ENCODE measurements at places on chromosomes 7 and 10.

- ATAC-seq, result peak; percentile 36
These were observed at the start of gene CDH23 for GRCh38 chr10:71396711-71397295. TSS of gene CDH23 (plus strand) at chr10:71396920. CDS start at chr10:71439832, 42,912 bp downstream.

DNA sequence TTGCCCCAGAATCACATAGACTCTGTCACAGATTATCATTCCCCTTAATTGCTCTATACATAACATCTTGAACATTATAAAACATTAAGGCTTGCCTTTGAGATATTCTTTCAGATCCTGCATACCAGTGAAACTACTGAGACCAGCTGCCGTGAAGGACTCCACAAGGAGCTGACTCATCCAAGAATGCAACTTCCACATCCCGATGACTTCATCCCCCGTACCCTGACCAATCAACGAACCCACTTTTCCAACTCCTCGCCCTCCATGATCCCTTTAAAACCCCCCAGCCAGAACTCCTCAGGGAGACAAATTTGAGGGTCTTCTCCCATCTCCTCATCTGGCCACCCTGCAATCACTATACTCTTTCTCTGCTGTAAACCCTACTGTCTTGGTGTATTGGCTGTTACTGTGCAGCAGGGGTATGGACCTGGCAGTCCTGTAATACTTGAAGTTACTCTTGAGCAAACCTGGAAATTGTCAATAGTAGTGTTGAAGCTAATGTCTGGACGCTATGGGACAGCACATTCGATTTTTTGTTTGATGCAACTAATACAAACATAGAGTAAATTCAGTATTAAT is 49.8 kb downstream of the HTR5A start:
- no peak for ATAC-seq

- ATAC-seq, result no peak
These were observed 903 bp downstream of the ZNF655 start for GRCh38 chr7:99559175-99559915.

DNA sequence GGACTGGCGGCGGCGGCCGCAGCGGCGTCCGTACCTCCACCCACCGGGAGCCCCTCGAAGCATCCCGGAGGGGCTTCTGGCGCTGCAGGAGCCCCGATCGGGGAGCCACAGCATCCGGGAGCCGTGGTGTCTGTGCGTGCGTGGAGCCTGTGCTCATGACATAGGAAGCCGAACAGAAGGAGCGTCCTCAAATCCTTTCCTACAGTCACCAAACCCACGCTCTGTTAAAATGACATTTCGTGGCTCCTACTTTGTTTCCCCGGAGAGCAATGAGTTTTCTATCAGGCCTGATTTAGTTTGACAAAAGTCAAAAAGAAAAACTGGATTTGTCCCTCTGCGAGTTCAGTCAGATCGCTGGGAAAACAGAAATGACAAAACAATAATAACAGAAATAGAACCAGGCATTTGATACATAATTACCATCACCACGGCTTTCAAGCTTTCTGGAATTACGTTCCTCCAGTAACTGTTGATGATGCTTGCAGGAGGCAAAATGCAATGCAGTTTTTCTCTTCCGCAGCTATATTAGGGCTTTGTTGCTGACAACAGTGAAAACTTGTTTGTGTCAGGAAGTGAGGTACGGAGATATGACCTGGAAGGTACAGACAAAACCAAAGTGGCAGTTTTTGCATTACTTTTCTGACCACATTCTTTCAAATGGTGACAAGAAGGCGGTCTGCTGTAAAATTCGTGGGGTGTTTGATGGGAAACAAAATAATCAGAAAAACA is 219.3 kb upstream of the MKLN1 start:
- ATAC-seq, result peak; percentile 40

DNA sequence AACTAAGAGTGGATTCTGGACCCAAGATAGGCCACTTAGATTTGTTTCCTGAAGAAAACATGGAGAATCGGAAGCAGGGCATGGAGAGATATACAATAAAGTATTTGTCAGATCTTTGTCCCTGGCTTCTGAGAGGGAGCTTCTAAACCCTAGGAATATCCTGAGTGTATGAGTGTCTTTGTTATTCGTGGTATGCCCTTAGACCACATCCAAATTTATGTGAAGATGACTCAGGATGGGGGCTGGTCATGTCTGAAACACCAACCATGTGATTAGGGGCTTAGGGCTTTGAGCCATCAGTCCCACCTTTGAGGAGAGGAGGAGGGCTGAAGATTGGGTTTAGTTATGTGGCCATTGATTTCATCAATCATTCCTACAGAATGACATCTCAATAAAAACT is 69.7 kb upstream of the PLPP4 start:
- no peak for ATAC-seq

- no peak for ATAC-seq
These were observed 177.9 kb upstream of the BET1 start for GRCh38 chr7:94182066-94182465.

DNA sequence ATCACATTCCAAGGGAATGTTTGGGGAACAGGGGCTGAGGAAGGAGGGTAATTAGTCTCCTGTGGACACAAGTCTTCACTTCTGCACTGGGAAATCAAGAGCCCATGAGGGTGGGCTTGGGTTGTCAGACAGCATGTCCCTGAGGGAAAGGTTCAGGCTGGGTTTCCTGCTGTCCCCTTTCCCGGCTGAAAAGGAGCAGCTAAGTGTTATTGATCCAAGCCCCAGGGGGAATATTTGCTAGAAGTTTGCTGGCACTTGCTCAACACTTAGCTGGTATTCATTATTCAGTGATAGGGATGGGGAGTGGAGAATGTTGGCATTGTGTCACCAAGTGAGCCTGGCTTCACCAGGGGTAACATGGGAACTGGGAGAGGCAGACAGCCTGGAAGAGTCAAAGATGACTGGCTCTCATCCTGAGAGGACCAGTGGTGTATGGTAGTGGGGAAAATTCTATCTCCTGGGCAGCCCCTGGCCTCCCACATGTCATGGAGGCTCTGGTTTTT is 344.4 kb upstream of the PODXL start:
- ATAC-seq, result no peak

DNA sequence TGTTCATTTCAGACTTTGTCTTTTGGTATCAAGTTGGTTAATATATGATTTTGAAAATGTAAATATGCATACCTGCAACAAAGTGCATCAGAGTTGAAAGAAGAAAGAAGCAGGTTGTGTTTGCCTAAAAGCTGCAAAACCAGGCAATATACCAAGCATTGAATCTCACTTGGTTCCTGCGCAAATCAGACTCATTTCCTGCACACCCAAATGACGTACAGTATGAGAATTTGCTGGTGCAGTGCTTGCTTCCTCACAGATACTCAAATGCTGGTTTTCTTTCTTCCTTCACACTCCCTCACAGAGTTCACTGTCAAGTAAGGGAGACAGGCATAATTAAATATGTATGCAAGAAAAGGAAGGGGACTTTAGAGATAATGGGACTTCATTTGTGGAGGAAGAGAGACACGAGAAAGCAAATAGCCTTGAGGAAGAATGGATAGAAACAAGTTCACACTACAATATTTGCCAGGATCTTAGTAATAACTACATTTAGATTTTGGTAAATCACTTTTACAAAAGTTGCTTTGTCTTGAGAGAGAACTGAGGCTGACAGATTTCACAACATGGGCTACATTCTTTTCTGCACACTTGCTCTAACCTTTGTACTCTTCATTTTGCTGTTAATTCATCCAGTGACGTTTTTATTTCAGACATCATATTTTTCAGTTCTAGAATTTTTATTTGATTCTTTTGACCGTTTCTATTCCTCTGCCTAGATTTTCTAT is 56.9 kb upstream of the AOAH start:
- ATAC-seq, result peak; percentile 54

DNA sequence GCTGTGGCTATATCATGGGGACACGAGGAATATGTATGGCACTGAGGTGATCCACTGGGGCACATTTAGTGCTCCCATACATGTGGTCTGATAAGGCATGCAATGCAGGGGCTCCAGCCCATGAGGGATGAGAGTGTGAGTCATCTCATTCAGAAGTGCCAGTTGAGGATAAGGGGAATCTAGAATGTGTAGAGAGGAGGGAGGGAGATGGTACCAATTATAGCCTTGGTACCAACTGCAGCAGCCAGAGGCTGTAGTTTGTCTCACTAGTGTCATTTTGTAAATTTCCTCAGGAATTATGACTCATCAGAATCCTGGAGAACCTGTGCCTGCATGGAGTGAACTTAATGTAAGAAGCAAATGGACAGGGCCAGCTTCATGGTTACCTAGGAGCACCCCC is 46.2 kb downstream of the LAMB4 start:
- no peak for ATAC-seq

DNA sequence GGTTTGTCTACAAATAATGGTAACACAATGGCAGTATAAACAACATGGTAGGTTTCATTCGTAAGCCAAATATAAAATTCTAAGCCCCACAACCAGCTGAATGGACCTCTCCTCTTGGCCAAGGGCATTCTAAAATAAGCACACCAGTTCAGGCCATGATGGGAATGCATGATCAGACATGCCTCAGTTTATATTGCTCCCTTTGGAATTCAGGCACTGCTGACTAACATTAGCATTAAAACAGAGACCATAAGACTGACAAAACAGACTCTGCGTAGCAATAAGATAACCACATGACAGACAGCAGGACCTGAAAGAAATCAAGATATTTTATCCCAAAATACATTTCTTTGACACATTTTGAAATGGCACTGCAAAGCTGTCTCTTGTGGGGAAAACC is 125.8 kb downstream of the FAM107B start:
- ATAC-seq, result no peak

- no peak for ATAC-seq
These were observed 54.6 kb upstream of the ABCB4 start for GRCh38 chr7:87530126-87530525.

DNA sequence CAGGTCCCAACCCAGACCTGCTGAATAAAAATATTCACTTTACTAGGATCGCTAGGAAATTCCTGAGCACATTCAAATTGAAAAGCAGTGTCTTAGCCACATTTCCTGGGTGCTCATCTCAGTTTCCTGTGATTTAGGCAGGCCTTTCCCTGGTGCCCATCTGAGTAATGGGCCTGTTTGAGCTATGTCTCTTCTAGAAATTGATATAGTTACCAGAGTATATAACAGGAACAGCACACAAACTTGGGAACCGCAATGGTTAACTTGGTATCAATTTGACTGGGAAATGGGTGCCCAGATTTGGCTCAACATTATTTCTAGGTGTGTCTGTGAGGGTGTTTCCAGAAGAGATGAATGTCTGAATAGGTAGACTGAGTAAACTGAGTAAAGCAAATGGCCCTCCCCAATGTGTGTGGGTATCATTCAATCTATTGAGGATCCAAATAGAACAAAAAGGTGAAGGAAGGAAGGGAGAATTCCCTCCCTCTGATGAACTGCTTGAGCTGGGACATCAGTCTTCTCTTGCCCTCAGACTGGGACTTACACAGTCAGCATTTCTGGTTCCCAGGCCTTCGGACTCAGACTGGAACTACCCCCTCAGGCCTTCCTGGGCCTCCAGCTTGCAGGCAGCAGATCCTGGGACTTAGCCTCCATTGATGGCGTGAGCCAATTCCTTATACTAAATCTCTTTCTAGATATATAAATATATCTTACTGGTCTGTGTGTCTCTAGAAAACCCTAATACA is 99.1 kb downstream of the CCDC71L start:
- peak; percentile 91 for ATAC-seq

DNA sequence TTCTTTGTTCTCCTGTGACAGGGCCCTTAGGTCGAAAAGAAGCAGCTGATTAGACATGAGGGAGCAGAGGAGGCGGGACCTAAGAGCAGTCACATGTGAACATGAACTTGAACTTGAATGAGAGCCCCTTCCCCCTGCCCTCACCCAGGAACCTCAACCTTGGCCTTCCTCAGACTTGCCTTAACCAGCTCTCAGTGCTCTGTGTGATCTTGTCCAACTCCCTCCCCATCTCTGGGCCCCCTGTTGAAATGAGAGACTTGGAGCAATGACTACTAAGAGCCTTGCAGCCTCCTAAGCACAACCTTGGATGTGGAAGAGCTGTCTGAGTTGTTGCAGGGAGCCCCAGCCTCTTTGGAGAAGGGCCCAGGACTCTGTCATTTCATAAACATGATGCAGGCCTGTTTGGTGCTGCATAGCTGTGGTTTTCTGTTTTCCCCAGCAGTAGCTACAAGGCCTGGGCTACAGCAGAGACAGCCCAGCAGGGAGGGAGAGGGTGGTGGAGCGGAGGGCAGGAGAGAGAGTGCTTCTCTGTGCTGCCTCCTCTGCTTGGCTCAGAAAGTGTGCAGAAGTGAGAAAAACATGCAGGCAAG is 123.9 kb upstream of the ZMIZ1 start:
- ATAC-seq, result no peak

DNA sequence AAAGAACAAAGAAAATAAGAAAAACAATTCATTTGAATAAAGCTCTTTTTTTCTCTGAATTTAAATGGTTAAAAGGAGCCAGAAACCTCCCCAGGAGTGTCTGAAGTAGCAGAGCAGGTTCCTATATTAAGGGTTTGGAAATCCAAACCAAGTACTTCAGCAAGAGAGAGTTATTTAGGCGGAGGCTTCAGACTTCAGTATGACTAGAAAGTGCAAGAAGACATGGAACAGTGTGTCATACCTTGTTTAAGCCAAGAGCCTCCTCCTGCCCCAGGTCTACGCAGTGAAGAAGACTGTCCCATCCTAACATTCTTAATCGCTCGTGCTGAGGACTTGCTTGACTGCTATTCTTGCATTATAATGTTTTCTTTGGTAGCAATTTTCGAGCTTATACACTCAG is 51.3 kb downstream of the ODAD2 start:
- ATAC-seq, result no peak

DNA sequence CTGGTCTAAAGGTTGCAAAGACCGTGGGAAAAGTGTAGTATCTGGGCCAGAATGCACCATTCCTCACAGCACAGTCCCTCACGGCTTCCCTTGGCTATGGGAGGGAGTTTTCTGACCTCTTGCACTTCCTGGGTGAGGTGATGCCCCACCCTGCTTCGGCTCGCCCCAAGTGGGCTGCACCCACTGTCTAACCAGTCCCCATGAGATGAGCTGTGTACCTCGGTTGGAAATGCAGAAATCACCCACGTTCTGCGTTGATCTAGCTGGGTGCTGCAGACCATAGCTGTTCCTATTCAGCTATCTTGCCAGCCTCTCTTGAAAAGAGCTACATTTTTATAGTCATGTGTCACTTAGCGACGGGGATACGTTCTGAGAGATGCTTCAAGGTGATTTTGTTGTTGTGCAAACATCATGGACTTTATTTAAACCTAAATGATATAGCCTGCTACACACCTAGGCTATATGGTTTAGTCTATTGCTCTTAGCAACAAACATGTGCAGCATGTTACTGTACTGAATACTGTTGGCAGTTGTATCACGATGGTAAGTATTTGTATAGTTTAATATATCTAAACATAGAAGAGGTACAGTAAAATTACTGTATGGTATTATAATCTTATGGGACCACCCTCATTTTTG is 120.0 kb downstream of the PPP1R9A start:
- no peak for ATAC-seq

DNA sequence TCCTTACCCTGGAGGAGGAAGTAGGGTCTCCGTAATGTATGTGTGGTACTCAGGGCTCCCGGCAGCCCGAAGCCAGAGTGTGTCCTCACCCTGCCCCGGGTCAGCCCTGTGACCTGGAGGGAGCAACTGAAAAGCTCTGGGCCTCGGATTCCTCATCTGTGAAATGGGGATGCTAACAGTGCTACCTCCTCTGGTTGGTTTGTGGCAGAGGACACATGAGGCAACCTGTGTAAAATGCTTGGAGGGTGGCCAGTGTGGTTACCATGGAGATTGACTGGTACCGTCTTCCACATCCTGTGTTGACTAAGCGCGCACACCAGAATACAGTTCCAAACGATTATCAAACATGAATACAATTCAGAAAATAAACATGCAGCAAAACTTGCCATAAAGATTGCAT is 163.8 kb upstream of the KLF6 start:
- peak; percentile 97 for ATAC-seq

All from activated T-helper 17 cell treated with anti-CD3 and anti-CD28 coated beads, Interleukin-2, amount 50 U/mL, for 72 hours (primary cell).